Epithelial cell of prostate (primary cell): ENCODE measurements at places on chromosomes 4 and X.

- peak; percentile 10 for DNase-seq
These were observed 691.5 kb downstream of the KCTD8 start for GRCh38 chr4:43757147-43757546.

- DNase-seq = no peak
These were observed 7.4 kb upstream of the DYNLT3 start for GRCh38 chrX:37854748-37855147.

- DNase-seq = peak; percentile 22
These were observed 12.0 kb upstream of the LRAT start for GRCh38 chr4:154731756-154732155.

GRCh38 chrX:141839856-141840255, 1.7 kb downstream of the MAGEC3 start:
- DNase-seq = no peak

DNA sequence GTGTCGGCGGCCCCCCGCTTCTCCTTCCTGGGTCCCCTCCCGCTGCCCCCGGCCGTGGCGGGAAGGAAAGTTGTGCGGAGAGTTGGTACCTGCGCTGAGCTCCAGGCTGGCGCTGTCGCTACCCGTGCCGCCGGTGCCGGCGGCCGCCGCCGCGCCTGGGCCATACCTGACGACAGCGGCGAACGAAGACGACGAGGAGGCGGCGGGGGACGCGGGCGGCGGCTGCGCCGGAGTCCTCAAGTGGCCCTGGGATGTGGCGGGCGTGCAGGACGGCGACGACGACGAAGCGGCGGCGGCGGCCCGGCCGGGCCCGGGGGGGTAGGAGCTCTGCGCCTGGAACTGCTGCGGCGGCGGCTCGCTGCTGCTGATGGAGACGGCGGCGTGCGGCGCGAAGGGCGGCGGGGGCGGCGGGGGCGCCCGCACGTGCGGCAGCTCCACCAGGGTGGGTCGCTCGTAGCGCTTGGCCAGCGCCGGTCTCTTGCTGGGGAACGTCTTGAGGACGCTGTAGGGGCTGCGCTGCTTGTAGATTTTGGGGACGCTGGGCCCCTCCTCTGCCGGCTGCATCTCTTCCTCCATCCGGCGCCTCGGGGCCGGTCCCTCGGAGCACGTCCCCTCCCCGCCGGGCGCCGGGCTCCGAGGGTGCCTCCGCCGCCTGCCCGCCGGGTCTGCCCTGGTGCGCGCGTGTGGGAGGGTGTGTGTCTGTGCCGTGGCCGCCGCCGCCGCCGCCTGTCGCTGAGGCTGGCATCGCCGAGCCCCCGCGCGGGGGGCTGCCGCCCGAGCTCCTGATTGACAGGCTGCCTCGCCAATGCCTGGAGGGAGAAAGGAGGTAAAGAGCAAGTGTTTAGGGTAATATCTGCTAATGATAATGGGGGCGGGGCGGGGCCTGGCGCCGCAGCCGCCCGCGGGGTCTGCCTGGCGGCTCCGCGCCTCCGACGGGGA, 618 bp downstream of the BEND4 start:
- no peak for DNase-seq

DNA sequence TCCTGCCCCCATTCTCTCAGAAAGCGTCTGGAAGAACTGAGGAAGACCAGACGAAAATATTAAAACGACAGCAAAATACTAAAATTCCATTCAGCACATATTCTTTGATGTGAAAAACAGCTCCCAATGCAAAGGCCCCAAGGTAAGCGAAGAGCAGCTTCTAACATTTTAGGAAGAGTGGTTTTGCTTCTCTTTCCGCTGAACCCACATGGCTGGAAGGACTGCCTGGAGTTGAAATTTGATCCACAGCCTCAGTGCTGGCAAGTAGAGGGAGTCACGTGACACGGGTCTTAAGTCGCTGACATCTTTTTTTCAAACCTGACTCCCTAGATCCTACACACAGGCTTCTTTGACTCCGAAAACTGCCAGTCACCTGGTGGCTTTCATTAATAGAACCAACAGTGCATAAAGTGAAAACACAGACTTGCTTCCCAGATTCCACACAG, at the start of gene FAM13A:
TSS of gene FAM13A (minus strand) at position 233 of the 446 bp plus-strand sequence. CDS start at position 12, 221 bp downstream.
- peak; percentile 89 for DNase-seq

DNA sequence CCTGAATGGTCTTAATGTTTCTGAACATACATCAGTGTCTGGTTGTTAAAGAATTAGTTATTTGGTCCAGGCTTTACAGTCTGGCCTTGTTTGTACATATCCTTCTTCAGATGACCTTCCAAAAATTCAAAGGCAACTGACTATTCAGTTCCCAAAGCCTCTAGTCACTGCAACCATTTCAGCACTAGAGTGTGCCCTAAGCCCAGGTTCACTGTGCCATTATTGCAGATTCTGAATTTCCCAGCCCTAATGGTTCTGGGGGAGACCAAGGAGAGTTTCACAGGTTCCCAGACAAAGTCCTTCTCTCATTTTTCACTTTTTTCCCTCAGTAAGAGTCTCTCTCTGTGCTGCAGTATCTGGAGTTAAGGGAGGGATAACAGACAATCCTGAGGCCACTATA, 235.8 kb downstream of the TRAM1L1 start:
- DNase-seq = no peak

- DNase-seq = no peak
These were observed 989.2 kb upstream of the SLIT2 start for GRCh38 chr4:19262467-19262866.

DNA sequence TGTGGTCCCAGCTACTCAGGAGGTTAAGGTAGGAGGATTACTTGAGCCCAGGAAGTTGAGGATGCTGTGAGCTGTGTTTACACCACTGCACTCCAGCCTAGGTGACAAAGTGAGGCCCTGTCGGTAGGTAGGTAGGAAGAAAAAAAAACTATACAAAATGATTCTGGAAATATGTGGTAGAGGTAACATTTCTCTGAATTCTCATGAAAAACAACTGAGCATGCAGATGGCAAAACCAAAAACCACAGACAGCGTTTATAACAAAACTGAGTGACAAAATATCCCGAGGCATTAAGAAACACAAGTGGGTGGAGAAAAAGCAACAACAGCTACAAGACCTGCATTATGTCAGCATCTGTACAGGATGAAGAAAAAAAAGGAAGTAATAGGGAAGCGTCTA, 211.7 kb downstream of the DLG3 start:
- DNase-seq = no peak

- DNase-seq = peak; percentile 74
These were observed 45.8 kb downstream of the TBC1D14 start for GRCh38 chr4:6955261-6955911.

DNA sequence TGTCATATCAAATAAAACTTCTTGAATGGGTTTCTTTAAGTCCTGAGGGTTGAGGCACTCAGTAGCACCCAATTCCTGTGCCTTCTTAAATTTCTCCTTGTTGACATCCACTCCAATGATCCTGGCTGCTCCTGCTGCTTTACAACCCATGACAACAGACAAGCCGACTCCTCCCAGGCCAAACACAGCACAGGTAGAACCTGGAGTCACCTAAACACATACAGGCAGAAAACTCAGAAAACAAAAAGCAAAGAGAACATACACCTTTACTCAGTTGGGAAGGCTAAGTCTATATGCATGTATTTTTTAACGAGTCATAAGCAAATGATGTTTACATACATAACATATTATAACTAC, 10.3 kb downstream of the ADH6 start:
- no peak for DNase-seq

DNA sequence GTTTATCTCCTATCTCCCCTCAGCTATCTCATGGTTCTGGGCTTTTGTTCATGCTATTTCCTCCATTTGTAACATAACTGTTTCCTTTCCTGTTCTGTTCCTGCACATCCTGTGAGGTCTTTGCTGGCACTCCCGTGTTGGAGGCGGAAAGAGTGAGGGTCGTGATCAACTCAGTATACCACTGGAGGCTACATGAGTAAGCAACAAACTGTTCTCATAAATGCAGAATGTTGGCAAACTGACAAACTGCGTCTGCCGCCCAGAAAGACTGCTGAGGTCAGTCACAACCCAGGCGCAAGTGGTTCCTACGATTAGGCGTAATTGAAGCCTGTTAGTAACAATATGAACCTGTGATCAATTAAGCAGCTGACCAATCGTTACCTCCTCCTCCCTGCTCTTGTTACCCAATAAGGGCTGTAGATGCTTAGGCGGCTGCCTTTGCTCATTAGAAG, 48.8 kb downstream of the C4orf33 start:
- DNase-seq = no peak

DNA sequence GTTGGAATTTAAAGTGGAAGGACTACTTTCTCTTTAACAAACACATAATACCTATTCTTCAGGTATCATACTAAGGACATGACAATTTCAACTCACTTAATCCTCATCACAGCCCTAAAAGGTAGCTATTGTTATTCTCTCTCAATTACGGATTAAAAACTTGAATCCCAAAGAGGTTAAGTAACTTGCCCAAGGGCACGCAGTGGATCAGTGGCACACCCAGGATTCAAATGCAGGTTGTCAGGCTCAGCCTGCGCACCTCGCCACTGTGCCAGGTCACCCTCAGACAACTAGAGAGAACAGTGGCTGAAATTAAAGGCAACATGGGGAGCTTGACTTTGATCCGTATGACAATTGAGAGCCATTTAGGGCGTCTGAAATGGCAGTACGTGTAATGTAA, 67.6 kb downstream of the MFAP3L start:
- no peak for DNase-seq

GRCh38 chr4:52266537-52267137, 215.5 kb downstream of the SPATA18 start:
- DNase-seq = no peak

- peak; percentile 6 for DNase-seq
These were observed 211.2 kb downstream of the COX18 start for GRCh38 chr4:72858328-72858727.

GRCh38 chr4:12712648-12713339, 771.3 kb downstream of the RAB28 start:
- DNase-seq = no peak

DNA sequence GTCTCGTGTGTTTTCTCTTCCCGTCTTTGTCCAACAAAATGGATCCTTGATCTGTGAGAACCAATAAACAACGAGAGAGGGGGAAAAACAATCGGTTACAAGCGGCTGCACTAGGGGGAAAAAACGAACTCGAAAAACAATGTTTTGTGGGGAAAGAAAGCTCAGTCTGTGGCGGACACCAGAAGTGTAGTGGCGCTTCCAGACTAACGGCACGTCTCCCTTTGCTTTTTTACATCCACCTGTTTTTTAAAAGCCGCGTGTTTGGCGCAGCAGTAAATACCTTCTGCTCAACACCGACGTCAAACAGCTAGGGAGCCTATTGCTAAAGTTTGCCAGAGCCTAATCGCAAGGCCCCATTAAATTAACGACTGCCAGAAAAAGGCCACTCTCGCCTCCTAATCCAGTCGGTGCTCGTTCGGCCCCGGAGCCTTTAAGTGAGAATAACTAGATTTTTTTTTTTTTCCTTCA, 3.3 kb downstream of the NKX6-1 start:
- no peak for DNase-seq

- DNase-seq = no peak
These were observed 134.3 kb upstream of the RPS6KA6 start for GRCh38 chrX:84322083-84322827.

GRCh38 chr4:8176547-8177399, 18.2 kb upstream of the ABLIM2 start:
- no peak for DNase-seq

GRCh38 chrX:11750046-11750445, 8.0 kb upstream of the MSL3 start:
- peak; percentile 24 for DNase-seq

GRCh38 chr4:165656829-165657490, 216.1 kb upstream of the TLL1 start:
- no peak for DNase-seq

DNA sequence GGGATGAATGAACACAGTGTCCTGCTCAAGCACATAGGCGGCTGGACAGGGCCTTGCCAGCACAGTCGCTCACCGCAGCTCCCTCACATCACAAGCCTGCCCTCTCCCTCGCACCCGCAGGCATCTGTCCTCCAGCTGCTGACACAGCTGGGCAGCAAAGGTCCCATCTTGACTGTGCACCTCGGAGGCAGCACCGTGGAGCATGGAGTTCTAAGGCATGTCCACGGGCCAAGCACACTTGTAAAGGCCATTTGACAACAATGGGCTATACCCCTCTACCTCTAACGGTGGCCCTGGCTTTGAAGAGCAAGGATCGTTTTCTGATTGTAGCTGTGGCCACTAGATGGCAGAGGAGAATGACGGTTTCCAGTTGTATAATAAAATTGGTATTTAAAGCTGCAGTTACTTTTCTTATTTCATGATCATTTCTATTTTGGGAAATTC, 53.8 kb downstream of the APLN start:
- no peak for DNase-seq

- DNase-seq = no peak
These were observed 240.1 kb downstream of the OPHN1 start for GRCh38 chrX:68193234-68193633.

GRCh38 chrX:44506678-44507077, 36.0 kb downstream of the FUNDC1 start:
- no peak for DNase-seq

DNA sequence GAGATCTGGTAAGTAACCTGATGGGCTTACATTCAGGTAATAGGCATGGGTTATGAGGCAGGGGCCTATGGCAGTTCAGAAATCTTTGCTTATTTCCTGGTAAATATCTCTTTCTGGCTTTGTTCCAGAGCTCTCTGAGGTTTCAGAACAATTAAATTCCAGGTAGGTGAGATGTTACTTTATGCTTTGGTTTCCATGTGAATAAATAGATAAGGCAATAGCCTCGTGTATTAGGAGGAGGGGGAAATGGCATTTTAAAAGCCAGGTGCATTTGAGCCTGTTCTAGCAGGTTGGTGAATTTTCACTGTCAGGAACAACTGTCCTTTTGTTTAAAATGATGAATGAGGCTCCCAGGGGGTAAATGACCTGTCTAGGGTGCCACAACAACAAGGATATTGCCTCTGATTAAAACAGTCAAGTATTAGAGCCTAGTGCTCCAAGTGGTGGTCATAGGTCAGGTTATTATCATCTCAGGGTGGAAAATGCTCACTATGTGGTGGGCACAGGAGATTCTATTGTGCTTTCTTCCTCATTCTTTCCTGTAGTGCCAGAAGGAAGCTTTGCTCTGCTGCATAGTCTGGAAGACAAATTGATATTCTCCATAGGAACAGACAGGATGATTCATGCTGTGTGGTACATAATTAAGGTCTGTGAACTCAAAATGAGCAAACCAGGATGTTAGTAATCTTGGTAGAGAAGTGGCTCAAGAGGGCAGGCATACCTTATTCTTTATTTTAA, 296.2 kb downstream of the INPP4B start:
- peak; percentile 94 for DNase-seq

DNA sequence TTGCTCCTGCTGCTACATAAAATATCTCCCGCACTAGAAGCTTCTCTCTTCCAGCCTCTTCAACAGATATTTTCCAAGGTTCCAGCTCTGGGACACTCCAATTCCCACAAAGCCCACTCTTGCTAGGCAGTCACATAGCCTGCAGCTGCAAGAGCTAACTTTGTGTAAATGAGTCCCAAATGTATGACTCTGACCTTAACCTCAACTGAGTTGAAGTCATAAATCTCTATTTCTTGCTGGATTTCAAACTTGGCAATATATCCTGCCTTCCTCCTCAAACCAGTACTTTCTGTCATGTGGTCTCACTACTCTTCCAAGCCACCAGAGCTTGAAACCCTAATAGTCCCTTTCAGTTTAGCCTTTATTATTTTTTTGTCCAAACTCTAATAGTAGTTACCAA, 315.4 kb upstream of the GRIA3 start:
- DNase-seq = no peak

- no peak for DNase-seq
These were observed 277.3 kb upstream of the HAND2 start for GRCh38 chr4:173807347-173807746.

GRCh38 chr4:98452091-98452490, 190.9 kb downstream of the RAP1GDS1 start:
- DNase-seq = no peak

- peak; percentile 65 for DNase-seq
These were observed 98.2 kb upstream of the PGRMC2 start for GRCh38 chr4:128385683-128386304.
